Adipocyte (in vitro differentiated cells): ENCODE measurements at places on chromosomes 5 and 9.
A peak's percentile ranks its signal among the peaks of the same experiment; 100 is the strongest.

DNA sequence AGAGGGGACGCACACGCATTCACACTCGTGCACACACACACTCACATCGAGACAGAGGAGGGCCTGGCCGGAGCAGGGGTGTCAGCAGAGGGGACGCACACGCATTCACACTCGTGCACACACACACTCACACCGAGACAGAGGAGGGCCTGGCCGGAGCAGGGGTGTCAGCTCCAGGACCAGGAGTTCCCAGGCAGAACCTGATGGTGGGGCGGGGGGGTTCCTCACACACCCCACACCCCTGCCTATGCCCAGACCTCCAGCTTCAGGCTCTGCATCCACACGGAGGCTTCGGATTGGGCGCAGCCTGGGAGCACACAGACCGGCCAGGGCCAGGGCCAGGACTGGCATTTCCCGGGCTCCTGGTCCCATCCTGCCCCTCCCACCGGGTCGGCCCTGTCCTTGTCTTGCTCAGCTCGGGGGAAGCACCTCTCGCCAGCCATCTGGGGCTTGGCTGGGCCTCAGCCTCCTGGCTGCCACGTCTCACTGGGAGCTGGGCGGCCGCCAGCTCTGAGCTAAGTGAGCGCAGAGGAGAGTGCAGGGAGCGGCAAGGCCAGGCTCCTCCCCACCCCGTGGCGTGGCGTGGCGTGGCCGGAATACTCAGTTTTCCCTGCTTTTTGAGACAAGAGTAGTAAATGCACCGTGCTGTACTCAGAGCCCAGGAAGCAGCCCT, 31.3 kb downstream of the ADAMTS2 start:
- peak; percentile 86 for DNase-seq

DNA sequence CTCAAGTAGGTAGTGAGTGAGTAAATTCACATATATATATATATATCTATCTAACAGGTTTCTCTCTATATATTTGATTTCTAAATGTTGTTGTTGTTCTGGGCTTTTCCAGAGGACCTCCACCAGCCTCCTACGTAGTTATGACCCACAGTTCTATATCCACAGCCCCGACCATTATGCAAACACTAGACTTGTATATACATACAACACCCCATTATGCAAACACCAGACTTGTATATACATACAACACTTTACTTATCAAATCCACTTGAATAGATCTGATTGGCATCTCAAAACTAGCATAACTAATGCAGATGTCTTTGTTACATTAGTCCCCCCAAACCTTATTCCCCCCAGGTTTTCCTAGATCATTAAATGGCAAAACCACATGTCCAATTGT, 108.7 kb downstream of the JAKMIP2 start:
- no peak for DNase-seq

GRCh38 chr5:159050316-159051143, 49.2 kb downstream of the EBF1 start:
- DNase-seq, result peak; percentile 56

DNA sequence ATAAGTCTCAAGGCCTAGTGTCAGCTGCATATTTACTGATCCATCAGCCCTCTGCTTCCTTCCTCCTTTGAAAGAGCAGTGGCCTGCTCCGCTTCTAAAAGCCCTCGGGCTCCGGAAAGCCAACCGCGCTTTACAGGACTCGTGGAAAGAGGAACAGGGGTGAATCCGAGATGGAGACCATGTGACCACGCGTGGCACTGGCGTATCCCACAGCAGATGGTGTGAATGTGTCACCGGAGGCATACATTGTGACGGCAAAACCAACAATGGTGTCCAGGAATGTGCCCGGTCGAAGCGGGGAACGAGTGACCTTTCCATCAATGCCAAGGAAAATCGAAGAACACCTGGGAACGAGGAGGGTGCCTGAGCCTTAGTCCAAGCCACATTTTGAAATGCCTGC, 484.6 kb downstream of the SPATA31A7 start:
- no peak for DNase-seq

- DNase-seq, result no peak
Observed at GRCh38 chr9:87346061-87346665, 151.5 kb upstream of the DAPK1 start.

- DNase-seq, result no peak
Observed at GRCh38 chr5:133323494-133324457, 272.0 kb downstream of the HSPA4 start.

GRCh38 chr5:173671121-173671949, 54.9 kb upstream of the BOD1 start:
- DNase-seq, result peak; percentile 24

DNA sequence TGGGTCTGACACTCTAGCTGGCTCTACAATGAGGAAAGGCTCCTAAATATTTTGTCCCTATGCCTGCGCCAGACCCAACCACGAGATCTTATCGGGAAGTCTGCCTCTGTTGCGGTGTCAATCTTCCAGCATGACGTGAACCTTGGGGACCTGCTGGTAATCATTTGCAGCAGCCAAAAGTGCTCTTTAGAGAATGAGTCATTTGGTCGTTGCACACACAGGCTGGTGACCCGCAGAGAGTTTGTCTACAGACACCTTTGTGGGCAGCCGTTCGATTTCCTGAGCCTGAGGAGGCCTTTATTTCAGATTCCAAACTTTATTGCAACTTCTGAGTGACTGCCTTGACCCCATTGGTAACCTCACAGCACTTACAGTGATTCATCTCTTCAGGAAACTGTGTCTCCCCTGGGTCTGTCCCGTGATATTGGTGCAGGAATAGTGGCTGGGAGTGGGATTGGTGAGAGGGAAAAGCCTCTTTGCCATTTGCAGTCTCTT, 326.1 kb downstream of the NSG2 start:
- no peak for DNase-seq

DNA sequence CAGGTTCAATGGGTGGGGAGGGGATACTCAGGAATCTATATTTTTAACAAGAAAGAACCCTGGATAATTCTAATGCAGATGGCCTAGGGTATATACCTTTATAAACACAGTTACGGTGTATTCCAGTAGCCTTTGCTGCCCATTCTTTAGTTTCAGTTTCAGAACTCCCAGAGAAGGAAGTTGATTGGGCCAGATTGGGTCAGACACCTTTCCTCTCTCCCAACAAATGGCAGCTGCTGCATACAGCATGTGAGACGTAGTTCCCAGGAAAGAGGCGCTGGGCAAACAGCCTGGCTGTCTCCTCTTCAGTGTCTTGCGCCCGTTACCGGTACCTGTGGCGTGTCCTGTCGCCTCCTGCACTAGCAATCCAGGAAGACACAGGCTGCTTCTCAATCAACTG, 20.4 kb downstream of the ACO1 start:
- no peak for DNase-seq

DNA sequence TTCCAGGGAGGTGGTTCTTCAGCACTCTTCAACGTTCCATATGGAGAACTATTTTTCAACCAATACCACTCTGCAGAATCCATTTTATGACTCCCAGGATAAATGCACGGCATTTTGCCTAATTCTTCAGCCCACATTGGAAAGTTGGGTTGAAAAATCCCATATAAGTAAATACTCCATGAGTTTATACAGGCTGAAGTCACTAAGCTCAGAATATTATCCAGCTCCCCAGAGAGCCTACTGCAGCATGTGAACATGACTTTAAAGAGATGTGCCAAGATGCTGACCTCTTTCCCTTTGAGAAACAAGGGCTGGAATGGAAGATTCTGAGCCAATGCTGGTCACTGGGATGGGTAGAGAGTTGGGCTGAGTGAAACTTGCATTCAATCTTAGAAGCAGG, 111.9 kb upstream of the SLIT3 start:
- no peak for DNase-seq

DNA sequence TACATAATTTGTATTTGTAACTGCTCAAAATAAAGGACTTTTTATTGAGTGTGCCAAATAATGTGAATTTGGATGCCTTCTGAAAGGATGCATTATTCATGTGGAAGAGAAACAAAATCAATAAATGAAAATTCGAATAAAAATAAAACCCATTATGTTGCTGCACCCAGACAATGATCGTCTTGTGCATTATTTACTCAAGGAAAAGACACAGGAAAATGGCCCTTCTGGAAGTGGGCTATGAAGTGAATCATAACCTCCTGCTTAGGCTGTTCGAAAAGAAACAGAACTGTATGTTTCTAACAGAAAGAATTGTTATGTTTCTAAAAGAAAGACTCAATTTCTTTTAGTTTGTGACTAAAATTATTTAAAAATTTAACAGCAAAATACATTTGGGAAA, 168.9 kb upstream of the NFIB start:
- DNase-seq, result no peak

- peak; percentile 47 for DNase-seq
Observed at GRCh38 chr5:139670369-139671095, 22.4 kb downstream of the CXXC5 start.

- no peak for DNase-seq
Observed at GRCh38 chr5:179436321-179437122, 91.3 kb upstream of the ADAMTS2 start.

GRCh38 chr5:94423411-94423810, 195.0 kb downstream of the KIAA0825 start:
- no peak for DNase-seq

DNA sequence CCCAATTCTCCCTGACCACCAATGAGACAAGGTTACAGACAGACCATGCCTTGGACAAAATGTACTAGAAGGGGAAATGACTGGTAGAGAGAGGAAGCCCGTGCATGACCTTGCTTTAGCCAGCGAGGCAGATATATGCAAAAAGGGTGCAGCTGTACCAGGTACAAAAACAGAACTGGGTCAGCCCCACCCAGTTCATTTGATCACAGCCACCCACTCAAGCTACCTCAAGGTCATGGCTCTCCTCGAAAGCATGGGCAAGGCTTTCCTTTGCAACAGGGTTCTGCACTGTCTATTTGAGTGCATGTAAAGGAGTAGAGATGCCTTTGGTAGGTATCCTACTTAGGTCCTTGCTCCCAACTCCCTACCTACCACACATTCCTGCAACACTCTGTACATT, 33.3 kb downstream of the TLE1 start:
- no peak for DNase-seq

DNA sequence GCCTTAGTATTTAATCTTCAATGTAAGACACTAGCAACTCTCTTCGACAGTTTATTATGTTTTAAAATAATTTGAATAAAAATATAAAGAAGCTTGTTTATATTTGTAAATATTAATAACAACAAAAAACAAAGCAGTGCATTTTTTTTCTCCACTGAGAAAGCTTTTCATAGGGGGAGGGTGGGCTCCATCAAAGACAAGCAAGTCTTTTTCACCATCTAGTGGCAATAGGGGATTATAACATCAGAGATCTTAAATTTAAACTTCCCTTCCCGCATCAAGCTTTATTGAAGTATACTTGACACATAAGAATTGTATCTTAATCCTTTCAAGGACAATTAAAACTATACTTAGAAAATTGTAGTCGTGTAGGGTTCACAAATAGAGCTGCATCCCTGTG, 9.3 kb upstream of the OR13F1 start:
- peak; percentile 6 for DNase-seq

GRCh38 chr9:113298924-113299770, 4.0 kb downstream of the RNF183 start:
- no peak for DNase-seq

DNA sequence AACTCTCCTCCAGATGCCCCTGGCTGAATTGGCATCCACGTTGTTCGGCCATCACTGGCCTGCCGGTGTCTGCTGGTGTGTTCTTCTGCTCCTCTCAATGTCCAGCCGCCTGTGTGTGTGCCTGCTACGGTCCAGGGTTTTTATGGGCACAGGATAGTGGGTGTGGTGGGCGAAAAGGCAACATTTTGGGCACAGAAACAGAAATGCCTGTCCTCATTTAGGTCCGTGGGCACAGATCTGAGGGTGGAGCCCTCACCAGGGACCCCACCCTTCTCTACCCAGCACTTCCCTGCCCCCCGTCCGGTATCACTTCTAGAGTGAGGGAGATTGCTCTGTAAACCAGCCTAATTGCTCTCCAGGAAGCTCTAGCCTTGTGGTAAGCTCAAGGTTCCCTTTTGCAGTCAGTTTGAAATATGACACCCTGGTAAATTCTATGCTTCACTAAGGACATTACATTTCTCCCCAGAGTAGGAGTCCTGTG, 410.1 kb downstream of the MAT2B start:
- peak; percentile 60 for DNase-seq

GRCh38 chr9:94783102-94783682, 56.7 kb downstream of the AOPEP start:
- peak; percentile 99 for DNase-seq

- no peak for DNase-seq
Observed at GRCh38 chr9:125743682-125744428, 3.3 kb upstream of the PBX3 start.

- DNase-seq, result no peak
Observed at GRCh38 chr9:93826209-93826608, 128.9 kb downstream of the BARX1 start.

DNA sequence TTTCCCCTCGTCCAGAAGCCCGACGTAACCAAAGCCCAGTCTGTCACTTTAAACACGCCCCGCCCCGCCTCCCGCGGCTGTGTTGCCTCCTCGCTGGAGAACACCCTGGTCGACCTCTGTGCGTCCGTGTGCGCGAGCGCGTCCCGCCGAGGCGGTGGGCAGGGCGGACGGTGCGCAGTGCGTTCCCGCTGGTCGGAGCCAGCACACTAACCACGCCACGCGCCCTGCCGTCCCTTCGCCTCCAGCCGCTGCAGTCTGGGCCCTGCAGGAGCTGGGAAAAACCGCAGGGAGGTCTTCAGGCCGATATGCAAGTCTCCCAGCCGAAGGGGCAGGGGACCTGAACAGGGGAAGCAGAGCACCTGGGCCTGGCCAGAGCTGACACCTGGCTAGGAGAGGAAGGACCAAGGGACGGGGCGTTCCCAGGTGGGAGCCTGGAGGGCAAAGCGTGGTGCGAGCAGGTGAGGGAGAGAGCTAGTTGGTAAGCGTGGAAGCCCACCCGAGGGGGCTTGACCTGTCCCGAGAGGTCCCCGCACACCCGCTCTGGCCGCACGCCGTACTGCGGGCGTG, 1.3 kb upstream of the PHPT1 start:
- DNase-seq, result peak; percentile 95

DNA sequence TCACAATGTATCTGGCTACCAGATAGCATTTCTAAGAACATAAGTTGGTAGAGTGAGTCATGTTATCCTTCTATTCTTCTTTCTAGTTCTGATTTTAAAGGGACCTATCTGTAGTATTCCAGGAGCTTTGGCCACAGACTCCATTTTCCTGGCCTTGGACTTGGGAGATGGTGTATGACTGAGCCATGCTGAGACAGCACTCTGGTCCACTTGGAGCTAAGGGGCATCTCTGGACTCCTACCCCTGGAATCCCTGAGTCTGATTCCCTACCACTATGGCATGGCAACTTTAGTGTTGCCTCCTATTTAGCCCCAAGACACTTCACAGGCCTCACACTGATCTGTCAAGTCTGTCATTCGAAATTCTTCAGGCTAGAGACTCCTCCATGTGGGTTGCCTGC, 58.8 kb downstream of the BAAT start:
- no peak for DNase-seq

DNA sequence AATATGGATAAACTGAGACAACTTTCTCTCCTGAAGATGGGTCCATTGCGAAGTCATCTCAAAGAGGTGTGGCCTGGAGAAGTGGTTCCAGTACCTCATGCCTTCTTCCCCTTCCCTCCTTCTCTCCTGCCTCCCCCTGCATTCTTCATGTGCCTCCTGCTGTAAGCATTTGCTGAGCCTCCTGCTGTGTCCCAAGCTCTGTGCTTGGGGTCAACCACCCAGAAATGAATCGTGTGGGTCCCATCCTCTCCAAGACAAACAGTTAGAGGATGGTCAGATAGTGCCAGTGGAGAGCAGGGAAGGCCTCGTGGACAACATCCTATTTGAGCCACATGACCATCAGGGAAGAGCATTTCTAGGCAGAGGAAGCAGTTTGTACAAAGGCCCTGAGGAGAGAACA, 53.5 kb downstream of the KCNIP1 start:
- no peak for DNase-seq

- DNase-seq, result no peak
Observed at GRCh38 chr9:35990155-35990554, 32.2 kb upstream of the OR2S2 start.
